Cardiac fibroblast (primary cell): ENCODE measurements at places on chromosomes 1 and 21.

GRCh38 chr1:89986020-89986419 is 8.9 kb upstream of the ZNF326 start:
- no peak for DNase-seq

- DNase-seq = no peak
Measured at GRCh38 chr1:44672961-44673674, 1.2 kb downstream of the TMEM53 start.

- DNase-seq = no peak
Measured at GRCh38 chr1:37028981-37029617, 5.2 kb downstream of the GRIK3 start.

GRCh38 chr1:174258148-174258550 is 98.8 kb downstream of the RABGAP1L start:
- peak; percentile 63 for DNase-seq

DNA sequence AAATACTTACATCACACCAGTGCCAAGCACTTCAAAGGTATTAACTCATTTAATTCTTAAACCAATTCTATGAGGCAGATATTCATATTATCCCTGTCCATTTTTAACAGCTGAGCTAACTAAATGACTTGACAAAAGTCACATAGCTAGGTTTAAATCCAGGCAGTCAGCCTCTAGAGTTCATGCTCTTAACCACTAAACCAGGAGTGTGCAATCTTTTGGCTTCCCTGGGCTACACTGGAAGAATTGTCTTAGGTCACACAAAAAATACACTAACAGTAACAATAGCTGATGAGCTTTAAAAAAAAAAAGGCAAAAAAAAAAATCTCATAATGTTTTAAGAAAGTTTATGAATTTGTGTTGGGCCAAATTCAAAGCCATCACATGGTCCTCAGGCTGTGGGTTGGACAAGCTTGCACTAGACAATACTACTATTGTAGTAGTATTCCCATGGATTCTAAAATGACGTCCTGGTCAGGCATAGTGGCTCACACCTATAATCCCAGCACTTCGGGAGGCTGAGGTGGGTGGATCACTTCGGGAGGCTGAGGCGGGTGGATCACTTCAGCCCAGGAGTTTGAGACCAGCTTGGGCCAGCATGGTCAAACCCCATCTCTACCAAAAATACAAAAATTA is 10.0 kb downstream of the UBR4 start:
- no peak for DNase-seq

- peak; percentile 95 for DNase-seq
Measured at GRCh38 chr1:8169364-8170058, 143.4 kb upstream of the ERRFI1 start.

GRCh38 chr1:228081578-228082213 is 812 bp upstream of the ARF1 start:
- no peak for DNase-seq

GRCh38 chr1:43363283-43363934 is 4.4 kb downstream of the ELOVL1 start:
- DNase-seq = no peak

DNA sequence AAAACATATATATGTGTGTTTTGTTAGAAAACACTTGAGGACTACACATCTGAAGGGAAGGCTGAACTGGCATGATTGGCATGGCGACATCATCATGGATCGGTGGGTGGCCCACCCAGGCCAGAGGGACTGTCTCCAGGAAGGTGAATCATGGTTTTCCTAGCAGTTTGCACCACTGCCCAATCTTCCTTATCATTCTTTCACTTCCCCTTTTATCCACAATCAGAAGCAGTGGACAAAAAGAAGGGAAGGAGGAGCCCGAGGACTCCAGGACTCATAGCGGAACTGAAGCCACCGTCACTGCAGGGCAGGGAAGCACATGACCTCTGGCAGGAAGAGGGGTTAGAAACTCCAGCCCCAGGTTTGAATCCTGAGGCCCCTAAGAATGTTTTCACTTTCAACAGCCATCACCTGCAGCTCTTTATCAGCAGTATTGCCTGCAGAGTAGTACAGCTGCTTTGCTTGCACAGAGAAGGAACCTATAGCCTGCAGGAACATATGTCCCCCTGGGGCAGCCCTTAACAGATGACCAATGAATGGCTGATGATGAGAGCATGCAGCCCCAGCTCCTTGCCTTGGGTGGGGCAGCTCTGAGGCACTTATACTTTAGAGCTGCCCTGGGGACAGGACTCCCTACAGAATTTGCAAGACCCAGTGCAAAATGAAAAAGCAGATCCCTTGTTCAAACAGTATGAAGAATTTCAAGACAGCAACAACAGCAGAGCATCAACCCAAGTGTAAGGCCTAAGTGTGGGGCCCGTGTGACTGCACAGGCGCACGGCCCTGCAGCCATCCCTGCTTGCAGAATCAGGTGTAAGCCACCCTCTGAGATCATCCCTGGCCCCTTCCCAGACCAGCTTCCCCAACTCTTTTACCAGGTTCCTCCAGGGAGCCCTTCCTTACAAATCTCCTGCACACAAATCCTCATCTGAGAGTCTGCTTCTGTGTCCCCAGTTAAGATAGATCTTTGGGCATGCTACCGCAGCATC is 241.8 kb upstream of the IRF2BP2 start:
- peak; percentile 36 for DNase-seq

DNA sequence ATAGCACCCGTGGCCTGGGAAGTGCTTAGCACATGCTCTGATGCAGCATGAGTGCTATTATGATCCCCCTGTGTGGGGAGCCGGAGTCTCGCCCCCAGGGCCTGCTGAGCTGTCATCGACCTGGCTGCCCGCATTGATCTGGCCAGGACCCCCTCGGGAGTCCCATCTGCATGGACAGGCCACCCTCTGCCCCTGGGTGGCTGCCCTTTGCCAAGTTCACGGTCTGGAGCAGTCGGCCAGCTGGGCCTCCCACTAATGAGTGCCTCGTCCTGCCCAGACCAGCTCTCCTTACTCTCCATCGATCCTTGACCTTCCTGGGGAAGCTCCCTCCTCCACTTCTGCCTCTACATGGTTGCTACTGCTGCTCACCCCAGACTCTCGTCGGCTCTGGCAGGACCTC is 121.8 kb upstream of the RUNX3 start:
- no peak for DNase-seq
